ENCODE measurements at places on chromosomes 5 and 9.
A peak's percentile ranks its signal among the peaks of the same experiment; 100 is the strongest.

GRCh38 chr9:76231001-76231400 lies 163.2 kb downstream of the RFK start:
- no peak for DNase-seq

DNA sequence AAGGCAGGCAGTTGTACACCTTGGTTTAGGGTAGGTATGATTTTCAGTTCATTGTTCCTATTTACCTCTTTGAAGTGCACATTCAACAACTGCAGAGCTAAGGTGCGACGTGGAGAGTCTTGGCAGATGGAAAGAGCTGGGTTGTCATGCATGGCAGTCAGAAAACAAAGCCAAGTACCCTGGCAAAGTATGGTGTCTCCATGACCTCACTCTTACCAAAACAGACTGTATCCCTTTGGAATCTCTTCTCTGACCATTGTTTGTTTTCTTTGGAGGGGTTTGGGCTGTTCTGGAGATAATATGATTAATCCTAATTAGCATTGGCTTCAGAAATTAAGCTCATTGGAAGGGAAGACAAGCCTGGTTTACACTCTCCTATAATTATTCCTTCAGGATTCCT lies 665.7 kb downstream of the DNAH5 start:
- no peak for DNase-seq

GRCh38 chr5:167285591-167285990 lies 1005.9 kb upstream of the WWC1 start:
- DNase-seq, result no peak

- no peak for DNase-seq
Measured at GRCh38 chr9:123478160-123478559, 122.2 kb downstream of the CRB2 start.

- DNase-seq, result no peak
Measured at GRCh38 chr5:22678886-22679285, 174.3 kb downstream of the CDH12 start.

DNA sequence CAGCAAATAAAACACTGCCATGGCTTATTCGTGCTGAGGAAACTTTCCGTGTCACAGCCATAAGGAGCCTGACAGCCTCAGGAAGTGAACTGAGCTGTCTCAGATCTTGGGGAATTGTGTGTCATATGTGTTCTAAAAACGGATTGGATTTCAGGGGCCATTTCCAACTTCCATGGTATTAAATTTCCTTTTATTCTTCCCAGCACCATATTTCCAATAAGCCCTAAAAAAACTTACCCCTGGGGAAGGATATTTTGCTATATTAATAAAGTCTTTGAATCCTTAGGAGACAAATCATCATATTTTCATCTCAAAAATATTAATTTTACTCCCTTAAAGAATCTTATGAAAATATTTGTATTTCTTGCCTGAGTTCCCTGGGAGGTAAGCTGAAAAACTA lies 93.9 kb downstream of the LHFPL2 start:
- peak; percentile 59 for DNase-seq

- no peak for DNase-seq
Measured at GRCh38 chr5:167912941-167913665, 378.3 kb upstream of the WWC1 start.

DNA sequence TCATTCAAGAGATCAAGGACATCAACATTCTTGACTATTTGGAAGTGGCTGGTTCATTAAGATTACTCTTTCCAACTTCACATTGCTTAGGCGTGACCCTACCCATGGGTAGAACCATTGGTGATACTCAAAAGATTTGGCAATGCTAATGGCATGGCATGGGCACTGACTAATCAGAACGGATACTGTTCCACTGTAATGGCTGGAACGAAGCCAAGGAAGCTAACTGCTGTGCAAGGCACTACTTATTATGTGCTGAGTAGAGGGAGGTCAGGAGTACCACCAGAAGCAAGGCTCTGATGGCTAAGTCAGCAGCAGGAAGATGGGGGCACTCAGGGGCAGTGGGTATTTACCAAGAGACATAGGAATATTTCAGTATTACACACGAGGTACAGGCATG lies 31.9 kb downstream of the GNA14 start:
- DNase-seq, result peak; percentile 8

DNA sequence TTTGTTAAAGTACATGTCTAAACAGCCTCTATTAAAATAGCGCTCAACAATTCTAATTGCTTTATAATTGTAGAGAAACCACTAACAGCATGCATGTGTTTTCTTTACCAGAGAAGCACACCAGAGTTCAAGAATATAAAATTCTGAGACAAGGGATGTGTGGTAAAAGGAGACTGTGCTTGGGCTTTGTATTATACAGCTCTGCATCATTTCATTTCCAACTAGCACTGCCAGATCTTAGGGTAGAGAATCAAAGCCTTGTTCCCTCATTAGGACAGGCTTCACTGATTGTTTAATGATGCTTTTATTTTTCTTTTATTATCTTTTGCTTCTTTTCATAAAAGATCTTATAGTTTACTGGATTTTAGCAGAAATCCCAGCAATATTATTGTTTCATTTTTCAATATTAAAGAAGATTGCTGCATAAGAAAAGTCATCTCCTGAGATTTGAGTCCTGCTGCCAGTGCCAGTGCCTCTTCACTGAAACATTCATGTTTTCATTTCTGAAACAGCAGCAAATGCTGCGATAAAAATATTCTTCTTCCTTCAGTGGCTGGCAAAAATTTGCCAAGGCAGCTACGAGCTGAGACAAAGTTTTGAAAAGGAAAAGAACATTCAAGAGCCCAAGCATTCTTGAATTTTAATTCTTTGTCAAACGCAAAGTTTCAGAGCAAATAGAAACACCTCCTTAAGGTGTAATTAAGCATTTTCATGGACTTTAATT lies 491.0 kb upstream of the PIK3R1 start:
- no peak for DNase-seq

- no peak for DNase-seq
Measured at GRCh38 chr5:169527066-169527465, 56.5 kb upstream of the SPDL1 start.

GRCh38 chr5:58071566-58071965 lies 388.3 kb downstream of the PLK2 start:
- no peak for DNase-seq

DNA sequence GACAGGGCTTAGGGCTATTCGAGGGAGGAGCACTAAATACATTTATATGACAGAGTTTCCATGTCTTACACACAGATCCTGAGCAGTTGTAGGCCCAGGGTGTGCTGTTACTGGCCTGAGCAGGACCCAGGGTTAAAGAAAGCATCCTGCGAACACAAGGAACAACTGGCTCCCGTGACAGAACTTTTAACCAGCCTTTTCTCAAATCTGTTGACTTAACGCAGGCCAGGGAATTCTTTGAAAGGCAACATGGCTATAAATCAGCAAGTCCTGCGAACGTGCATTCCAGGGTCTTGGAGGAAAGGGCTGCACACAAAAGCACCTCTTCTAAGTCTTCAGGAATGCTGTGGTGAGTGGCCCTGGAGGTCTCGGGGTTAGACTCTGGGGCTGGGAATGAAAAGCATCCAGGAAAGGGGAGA lies 45.2 kb upstream of the ANKRD55 start:
- peak; percentile 79 for DNase-seq

GRCh38 chr5:172403817-172404216 lies 50.5 kb downstream of the SH3PXD2B start:
- no peak for DNase-seq

DNA sequence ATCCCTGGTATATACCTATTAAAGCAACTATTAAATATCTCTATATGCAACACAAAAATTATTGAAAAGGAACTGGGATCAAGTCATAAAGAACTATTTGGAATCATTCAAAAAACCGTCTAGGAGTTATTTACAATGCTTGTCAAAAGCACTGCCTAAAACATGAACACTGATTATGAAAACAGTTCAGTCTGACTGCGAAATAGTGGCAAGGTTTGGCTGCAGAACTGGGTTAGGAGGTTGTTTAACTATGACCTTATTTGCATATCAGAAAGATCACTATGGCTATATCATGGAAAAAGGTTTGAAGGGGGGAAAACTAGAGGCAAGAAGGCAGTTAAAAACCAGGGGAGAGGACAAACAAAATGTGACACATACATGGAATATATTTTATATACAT lies 12.0 kb downstream of the FBXW2 start:
- no peak for DNase-seq

Measured in LHCN-M2 (cell line).